ENCODE measurements at places on chromosomes 1 and 21.

DNA sequence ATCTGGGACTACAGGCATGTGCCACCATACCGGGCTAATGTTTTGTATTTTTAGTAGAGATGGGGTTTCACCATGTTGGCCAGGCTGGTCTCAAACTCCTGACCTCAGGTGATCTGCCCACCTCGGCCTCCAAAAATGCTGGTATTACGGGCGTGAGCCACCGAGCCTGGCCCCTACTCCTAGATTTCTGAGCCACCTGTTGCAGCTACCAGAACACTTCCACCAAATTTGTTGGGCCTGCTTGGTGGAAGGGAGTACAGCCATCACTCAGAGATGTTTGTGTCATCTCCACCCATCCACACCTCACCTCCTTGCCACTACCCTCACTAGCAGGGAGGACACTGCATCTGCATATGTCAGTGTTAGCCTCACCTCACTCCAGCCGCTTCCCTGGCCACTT is 5.5 kb downstream of the RIMKLA start:
- no peak for DNase-seq

- no peak for DNase-seq
Measured at GRCh38 chr1:157319567-157319966, 181.4 kb upstream of the ETV3 start.

- DNase-seq = no peak
Measured at GRCh38 chr1:35569936-35570335, 3.2 kb upstream of the TFAP2E start.

DNA sequence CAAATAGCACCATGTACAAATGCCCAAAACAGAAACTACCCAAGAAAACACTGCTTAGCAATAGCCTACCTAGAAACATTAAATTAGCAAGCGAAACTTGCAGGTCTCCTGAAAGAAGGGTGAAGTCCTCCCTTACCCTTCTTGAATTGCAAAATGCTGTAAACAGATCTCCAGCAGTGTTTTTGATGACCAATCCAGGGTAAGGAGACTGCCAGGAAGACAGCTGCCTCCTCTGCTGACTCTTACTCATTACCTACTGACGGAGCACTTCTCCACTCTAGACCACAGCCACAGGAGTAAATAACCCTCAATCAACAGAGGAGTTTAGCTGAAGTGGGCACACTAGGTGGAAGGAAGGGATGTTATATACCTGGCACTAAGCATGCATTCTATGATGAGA is 32.2 kb upstream of the GADD45A start:
- no peak for DNase-seq

GRCh38 chr1:234715252-234716014 is 105.5 kb upstream of the IRF2BP2 start:
- peak; percentile 6 for DNase-seq

DNA sequence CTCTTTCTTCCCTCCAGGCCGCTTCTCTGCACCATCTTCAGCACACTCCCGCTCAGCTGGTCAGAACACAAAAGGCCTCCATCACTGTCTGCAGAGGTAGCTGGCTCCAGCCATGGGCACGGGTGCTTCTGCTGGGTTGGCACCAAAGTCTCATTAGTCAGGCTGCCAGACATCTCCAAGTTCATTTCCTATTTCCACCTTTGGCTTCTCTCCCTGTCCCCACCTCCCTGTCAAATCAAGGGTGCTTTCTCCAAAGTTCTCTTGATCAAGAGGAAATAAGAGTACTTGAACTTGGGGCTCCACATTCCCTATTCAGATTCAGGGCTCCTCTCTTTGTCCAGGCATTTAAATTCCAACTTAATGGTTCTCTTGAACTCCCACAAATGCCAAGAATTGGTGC is 33.9 kb upstream of the GRIK3 start:
- no peak for DNase-seq

DNA sequence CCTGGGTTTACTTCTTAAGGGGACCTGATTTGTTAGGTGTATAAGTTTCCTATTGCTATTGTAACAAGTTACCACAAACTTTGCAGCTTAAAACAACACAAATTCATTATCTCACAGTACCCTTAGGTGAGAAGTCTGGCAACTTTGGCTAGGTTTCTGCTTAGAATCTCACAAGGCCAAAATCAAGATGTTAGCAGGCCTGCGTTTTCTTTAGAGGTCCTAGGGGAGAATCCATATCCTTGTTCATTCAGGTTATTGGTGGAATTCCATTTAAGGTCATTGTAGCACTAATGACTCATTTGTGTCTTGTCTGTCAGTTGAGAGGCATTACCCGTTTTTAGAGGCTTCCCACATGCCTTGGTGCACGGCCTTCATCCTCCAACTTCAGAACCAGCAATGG is 8.2 kb upstream of the SH2D1B start:
- DNase-seq = no peak

GRCh38 chr1:232456714-232457113 is 173.2 kb downstream of the SIPA1L2 start:
- DNase-seq = no peak

DNA sequence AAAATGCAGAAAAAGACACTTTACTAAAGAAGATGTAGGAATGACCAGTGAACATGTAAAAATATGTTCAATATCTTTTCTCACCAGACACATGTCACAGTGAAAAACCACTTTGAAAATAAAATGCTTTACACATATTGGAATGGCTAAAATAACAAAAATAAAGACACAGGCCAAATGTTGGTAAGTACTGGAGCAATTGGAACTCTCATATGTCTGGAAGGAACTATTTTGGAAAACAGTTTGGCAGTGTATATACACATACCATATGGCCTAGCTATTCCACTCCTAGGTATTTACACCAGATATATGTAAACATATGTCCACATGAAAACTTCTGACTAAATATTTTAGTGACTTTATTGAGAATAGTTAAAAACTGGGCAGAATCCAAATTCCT is 927.2 kb downstream of the BRINP3 start:
- no peak for DNase-seq

- DNase-seq = no peak
Measured at GRCh38 chr1:157438146-157438545, 114.2 kb downstream of the FCRL5 start.

DNA sequence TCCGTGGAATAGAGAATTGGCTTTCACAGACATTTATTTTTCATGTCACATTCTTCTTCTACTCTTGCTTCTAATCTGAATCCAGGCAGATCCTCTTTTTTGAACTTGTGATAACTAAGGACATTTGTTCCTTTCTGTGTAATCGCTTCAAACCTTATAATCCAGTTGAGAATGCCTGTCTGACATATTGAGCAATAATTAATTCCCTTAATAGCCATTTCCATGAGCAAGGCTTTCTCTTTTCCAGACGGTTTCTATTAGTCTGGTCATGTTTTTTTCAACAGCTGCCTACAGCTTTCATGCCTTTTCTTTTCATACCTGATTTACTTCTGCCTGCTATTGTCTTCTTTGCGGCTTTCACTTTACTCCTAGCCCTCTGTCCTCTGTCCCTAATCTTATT is 163.4 kb downstream of the CYYR1 start:
- no peak for DNase-seq

GRCh38 chr1:213051127-213051880 is at the start of gene RPS6KC1:
TSS of gene RPS6KC1 (plus strand) at chr1:213051241. CDS start at chr1:213051405, 164 bp downstream.
- peak; percentile 81 for DNase-seq

DNA sequence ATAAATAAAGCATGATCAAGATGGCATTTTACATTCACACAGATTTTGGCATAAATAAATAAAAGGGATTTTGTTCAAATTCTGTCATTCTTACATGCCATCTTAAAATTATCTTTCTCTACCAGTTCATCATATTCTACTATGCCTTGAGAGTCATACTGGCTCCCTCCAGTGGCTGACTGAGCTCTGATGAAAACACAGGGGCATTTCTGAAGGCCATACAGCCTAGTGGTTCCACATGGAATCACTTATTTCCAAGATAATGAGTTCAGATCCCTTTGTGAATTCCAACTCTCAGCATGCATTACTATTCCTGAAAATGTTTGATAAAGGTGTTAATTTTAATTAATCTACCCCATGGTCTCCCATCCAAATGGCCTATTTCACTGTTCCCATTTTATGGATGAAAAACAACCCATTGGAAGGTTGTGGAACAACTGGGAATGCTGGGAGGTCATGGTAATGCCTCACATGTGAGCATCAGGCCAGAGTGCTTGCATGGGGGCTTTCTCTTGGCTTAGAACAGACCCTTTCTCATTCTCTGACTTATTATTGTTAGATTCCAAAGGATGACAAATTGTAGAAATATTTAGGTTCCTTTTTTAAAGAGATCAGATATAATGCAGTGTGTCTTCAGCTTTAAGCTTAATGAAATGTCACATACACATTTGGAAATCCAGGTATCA is 622.4 kb upstream of the PKN2 start:
- peak; percentile 81 for DNase-seq

Measured in WERI-Rb-1 (cell line).